Esophagus mucosa (tissue), 1 donor: ENCODE measurements at places on chromosomes 2 and 18.

GRCh38 chr2:527581-527980, 149.6 kb downstream of the TMEM18 start:
- no peak for ATAC-seq

- no peak for ATAC-seq
These were observed 75.4 kb downstream of the MEMO1 start for GRCh38 chr2:31935370-31935769.

DNA sequence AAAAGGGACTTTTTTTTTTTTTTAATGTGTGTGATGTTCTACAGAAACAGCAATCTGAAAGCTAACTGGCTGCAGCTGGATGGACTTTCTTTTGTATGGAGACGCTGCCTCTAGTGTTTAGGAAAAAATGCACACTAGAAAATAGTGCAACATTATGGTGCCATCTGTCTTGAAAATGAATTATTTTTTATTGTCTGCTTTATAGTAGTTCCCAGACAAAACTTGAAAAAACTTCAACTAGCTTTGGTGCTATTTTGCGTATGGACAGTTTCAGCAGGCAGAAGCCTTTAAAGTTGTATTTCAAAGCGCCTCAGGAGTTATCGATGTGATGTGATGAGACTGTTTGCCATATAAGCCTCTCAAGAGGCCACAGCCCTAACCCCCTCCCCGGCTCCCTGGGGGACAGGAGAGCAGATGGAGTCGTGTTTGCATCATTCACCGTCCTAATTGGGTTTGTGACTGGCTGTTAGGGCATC, 86.9 kb downstream of the LTBP1 start:
- ATAC-seq: peak; percentile 69

DNA sequence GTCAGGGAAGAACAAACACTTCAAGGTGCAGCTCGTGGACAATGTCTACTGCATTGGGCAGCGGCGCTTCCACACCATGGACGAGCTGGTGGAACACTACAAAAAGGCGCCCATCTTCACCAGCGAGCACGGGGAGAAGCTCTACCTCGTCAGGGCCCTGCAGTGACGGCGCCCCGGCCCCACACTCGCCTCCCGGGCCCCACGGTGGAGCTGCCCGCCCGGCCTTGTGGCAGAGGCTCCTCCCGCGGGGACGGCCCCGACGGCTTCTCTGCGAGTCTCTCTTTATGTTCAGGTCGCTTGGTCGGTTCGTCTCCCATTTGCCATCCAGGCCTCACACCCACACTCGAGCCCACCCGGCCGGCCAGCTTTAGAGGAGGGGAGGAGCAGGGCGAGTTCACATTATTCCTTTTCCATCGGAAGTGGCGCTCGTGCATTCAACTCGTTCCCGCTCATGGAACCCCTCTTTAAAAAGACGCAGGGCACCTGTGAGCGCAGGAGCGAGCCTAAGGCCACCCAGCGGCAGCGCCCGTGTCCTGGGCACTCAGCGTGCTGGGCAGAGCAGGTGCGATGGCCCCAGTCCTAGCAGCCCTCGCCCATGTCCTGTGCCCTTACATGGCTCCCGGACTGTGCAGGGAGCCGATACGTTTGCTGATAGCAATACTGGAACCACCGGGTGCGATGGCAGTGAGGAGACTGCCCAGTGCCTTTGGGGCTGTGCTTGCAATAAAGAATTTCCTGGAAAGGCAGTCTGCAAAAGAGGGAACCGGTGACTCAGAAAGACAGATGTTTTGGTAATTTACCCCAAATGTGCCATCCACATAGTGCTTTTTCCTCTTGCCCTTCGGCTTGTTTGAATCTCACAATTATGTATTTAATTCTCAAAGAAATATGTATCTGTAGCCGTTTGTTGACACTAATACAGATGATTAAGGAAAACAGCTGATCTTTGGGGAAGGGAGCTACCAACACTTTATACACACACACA, 148.6 kb downstream of the NCK2 start:
- ATAC-seq: no peak

DNA sequence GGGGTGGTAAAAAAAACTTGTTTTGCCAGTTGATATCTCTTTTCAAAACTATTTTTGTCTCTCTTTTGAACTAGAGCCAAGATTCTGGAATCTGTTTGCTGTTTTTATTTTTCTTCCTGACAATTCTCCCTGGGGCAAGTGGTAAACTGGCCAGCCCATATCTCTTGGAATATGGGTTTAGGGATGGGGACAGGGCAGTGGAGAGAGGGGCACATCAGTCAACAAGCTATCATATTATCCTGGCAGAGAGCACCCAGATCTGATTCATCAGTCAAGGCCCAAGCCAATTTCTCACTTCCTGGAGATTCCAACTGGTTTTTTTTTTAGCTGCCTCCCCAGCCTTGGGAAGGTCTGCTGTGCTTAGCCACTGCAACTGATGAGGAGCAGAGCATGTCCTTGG, 52.3 kb downstream of the ARHGAP28 start:
- ATAC-seq: peak; percentile 30
